ENCODE measurements at places on chromosomes 1 and 21.

GRCh38 chr1:234730770-234731568, 121.0 kb upstream of the IRF2BP2 start:
- peak; percentile 81 for DNase-seq

DNA sequence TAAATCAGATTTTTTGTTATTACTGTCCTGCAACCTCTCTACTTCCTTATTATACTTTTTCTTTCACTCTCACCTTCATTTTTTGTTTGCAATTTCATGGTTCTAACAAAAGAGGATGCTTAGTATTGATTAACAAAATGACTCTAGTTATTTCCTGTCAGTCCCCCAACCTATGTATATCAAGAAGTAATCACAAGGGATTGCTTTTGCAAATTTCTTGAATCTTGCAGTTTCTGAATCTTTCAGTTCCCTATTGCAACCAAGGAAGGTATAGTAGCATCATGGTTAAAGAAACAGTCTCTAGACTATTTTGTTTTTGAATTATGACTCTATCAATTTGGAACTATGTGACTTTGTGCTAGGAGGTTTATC, 446.9 kb downstream of the NEGR1 start:
- DNase-seq = no peak

GRCh38 chr1:3133686-3134085, 64.7 kb downstream of the PRDM16 start:
- DNase-seq = no peak

DNA sequence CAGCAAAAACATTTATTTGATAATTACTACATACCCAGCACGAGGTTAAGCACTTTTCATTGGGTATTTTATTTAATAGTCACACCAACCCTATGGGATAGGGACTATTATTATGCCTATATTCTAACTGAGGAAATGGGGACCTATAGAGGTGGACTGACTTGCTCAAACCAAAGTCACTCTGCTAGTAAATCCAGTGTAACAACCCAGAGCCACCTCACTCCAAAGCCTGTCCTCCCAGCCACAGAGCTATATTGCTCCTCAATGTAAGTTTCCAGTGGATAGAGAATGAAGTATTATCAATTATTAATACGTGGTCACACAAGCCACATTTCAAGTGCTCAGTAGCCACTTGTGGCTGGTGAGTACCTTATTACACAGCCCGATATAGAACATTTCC, 97.5 kb downstream of the RGS2 start:
- no peak for DNase-seq

DNA sequence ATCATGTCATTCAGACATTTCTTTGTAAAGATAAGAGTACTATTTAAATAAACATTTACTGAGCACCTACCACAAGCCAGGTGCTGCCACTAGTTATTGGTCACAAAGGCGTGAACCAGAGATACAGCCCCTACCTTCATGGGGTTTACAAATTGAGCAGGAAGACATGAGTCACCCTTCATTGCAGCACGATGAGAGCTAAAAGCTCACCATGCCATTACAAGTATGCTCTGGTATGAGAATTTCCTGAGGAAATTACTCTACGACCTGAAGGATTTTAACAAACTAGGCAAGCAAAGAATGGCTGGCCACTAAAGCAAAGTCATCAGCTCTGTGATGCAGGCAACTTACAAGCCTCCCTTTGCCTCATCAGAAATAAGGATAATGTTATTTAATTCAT, 346.8 kb downstream of the BRINP2 start:
- DNase-seq = no peak
